ENCODE measurements at places on chromosomes 3 and 15.

GRCh38 chr15:75713338-75713895 is 769 bp upstream of the CSPG4 start:
- DNase-seq, result no peak

GRCh38 chr15:25950014-25950413 is 86.9 kb upstream of the ATP10A start:
- no peak for DNase-seq

DNA sequence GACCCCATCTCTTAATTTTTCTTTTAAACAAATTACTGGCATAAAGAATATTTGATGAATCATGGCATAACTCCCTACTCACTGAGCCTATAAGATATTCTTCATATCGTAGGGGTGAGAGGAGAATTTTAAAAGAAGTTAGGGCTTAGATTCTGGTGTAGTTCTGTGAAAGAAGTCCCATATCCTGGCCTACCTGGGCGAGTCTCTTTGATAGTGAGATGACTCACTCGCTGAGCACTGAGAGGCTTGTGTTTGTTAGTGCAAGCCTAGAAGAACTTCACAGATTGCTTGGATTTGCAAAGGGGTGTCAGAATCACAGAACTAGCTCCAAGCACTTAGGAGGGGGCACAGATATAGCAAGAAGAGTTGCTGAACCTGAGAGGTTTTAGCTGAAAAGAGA is 133.8 kb upstream of the TMC3 start:
- DNase-seq, result no peak

GRCh38 chr3:100548053-100548452 is 55.6 kb downstream of the TMEM45A start:
- DNase-seq, result no peak

DNA sequence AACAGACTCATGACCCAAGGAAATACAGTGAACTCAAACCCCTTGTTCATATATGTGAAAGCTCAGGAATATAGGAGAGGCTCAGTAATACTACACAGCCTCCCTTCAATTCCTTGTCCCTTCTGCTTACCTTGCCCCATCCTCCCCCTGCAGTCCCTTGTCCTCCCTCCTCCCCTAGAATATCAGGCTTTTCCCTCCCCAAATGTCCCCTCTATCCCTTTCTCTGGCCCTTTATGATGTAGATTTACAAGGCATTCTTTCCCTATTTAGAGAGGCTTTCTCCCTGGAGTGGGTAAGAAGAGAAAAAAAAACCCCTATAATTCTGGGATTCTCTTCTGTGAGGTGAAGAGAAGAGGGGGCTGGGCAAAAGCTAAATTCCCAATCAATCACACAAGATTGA is 64.9 kb upstream of the KBTBD8 start:
- no peak for DNase-seq

DNA sequence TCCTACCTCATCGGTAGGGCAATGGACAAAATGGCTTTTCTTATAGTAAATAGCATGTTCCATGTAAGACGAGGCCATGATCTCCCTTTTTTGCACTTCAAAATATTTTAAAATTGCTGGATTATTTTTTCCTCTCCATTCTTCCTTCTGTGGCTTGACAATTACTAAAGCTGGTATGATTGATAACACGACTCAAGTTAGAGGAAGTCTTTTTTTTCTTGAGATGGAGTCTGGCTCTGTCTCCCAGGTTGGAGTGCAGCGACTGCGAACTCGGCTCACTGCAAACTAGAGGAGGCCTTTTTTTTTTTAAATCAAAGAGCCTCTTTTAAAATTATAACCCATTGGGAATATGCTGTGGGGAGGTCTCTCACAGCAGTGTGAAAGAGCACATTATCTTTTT is 124.5 kb upstream of the TBL1XR1 start:
- DNase-seq, result no peak

DNA sequence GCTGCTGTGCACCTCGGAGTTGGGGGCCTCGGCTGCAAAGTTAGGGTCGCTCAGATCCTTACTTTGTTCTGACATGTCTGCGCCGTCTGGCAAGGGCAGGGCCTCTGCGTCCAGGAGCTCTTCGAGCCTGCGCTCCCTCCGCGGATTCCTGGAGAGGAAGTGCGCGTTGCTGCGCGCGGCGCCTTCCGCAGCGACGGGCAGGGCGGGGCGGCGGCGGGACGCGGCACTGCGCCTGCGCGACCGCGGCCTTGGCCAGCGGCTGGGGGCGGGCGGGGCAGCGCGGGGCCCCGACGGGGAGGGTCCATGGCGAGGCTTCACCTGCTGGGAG is at the start of gene NDN:
Gene NDN (minus strand): TSS at position 163 of the 328 bp plus-strand sequence. CDS start 88 bp downstream, at position 75.
- no peak for DNase-seq

DNA sequence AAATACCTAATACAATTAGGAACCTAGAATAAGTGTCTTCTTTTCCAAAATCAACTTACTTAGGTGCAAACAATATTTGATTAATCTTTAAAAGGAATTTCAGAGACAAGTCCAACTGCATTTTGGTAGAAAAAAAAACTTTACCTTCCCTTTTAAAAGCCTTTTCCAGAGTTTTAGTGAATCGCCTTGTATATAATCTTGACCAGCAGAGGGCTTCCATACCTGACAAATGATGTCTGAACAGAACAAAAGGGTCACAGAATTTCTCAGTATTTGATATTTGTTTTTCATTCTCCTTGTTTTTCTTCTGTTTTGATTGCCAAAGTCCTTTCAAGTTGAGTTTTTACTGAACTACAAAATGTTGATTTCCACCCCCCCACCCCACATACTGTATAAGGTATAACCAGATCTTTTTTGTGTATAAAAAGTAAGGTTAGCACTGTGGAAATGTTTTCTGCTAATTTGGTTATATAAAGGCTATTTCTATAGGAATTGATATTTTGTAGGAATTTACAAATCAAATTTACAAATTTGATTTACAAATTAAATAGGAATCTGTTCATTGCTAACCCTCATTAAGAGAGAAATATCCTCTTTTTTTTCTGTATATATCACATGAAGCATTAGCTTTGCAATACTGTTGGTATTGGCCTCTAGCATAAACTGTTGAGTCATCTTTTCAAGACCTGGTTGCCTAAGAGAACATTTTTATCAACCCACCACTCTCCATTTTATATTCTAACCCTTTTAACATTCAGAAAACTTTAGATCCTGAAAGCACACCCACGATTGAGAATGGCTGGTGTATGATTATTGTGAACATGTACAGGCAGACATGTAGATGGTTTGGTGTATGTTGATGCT is 464.1 kb upstream of the RARB start:
- no peak for DNase-seq

DNA sequence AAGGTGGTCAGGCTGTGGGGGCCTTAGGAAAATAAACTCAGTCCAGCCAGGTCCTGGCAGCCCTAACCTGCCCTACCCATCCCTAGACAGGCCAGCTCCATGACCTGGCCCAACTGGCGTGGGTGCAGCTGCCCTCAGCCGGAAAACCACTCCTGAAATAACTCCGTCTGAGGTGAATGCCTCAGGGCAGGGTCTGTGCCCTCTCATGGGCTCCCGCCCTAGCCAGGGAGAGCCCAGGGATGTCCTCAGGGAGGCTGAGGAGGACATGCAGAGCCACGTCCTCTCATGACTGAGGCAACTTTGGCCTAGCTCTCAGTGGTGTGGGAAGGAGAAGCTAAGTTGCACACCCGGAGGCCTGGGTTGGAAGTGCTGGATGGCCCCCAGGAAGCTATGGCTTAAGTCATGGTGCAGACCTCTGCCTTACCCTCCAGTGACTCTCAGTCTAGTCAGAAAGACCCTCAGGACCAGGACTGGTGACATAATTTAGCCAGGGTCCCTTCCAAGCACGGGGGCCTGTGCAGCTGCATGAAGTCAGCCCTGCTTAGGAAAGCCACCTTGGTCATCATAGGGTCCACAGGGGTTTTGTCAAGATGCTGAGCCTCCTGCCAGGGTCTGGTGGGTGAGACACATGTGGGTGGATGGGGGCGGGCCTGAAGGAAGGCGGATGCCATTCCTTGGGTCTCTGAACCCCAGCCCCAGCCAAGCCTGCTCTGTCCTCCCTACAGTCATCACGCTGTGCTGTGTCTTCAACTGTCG is 7.4 kb downstream of the TMIE start:
- no peak for DNase-seq

- peak; percentile 17 for DNase-seq
These were observed 129.8 kb upstream of the MEF2A start for GRCh38 chr15:99435877-99436541.

DNA sequence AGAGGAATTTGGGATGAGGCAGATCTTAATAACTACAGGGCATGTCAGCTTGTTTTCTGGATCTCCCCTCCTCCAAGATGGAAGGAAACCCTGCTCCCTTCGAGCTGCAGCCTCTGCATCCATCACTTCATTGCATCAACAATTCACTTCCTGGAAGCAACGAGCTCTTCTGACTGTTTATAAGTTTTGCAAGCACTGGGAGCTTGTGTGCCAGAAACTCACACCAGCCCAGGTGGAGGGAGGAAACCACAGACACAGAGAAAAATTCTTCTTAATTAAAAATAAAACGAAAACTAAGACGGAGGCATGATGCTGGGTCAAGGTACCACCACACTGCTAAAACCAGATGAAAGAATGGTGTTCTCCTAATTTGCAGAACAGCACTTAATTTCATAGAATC is 10.6 kb downstream of the LRIG1 start:
- no peak for DNase-seq

GRCh38 chr3:137438561-137438960 is 325.6 kb upstream of the SOX14 start:
- no peak for DNase-seq

DNA sequence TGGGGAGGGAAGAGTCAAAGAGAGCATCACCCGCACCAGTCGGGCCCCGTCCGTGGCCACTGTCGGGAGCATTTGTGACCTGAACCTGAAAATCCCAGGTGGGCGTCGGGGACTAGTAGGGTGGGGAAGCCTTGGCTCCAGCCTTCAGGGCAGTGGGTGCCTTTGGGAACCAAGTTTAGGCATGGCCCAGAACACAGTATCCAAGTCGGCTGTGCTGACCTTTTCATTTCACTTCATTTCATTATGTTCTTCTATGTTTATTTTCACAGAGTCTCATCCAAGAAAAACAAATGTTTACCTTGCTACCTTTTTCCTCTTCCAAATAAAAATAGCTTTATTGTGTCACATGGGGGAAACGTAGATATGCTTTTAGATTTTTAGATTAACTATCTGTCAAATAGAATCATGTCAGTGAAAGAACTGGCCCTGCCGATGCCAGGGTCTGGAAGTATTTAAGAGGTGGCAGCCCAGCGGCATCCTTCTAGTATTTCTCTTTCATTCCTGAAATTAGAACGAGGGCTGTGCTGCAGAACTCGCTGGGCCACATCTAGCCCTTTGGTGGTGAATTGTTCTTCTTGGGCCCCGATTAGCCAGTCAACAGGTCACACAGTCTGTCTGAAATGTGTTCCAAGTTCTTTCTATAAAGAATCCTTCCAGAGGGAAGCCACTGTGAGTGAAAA is 60.5 kb downstream of the DNASE1L3 start:
- DNase-seq, result no peak

DNA sequence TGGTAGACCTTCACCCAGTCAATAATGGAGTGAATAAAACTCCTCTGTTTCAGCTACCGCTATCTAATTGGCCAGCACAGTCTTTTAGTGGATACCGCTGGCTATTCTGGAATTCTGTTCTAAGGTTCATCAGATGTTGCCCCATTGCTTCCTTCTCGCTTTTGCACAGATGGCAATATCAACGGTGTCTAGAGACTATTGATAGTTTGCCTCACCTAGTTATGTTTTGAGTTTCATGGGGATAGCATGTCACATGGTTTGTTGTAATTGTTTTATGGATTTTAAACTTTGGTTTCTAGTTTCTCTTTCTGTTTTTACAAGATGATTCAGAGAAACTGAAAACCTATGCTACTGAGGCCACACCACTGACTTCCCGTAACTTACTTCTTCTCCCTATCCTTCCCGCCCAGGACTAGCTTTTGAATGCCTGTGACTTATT is 2.0 kb downstream of the XRN1 start:
- no peak for DNase-seq

DNA sequence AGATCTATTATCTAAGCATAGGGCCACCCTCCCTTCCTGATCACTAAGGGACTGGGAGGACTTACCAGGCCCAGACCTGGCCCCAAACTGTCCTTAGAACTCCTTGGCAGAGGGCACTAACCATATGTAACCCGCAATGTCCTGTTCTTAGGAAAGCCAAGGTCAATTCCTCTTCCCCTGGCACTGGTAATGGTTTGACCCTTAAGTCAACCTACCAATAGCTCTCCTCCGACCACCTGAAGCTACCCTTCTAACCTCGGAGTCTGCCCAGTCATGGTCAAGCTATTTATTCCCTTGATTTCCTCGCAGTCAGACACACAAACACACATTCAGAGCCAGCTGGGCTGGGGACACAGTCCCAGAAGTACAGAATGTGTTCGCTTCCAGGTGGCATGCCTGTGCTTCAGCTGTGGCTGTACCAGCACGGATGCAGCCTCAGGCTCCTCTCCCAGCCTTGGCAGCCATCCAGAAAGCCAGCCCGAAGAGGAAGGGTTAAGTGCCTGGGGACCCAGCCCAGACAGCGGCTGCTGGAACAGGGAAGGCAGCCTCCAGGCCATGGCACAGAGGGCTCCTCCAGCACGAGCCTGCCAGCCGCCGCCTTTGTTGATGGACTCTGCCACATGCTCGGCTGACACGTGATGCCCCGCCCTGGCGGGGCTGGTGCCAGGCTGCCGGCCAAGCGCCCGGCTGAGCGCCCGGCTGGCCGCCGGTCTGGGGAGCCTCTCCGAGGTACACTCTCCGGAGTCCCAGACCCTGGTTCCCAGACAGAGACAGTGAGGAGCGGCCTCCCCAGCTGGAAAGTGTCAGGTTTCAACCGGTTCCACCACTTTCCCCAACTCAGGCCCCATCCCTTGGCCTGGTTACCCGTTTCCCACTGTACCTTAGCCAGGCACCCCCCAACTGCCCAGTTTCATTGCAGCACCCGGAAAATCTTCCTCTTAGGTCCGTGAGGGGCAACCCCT is 5.5 kb downstream of the BMF start:
- peak; percentile 86 for DNase-seq

GRCh38 chr15:43100971-43101370 is 4.9 kb downstream of the UBR1 start:
- DNase-seq, result no peak

DNA sequence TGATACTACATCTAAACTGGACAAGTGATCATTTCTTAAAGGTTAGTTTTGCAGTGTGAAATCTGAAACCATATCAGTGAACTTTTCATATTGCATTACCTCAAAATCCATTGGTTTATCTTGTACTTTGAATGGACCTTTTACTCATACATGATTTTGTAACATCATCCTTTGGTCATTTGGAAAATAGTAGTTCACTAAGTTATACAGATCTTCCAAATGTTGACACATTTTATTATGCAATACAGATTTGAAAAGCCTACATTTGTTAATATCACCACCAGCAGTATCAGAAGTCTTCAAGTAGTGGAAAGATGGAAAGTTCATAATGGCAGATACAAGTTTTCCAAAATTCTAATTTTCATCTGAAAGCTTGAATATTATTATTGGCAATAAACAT is 64.0 kb upstream of the CDV3 start:
- no peak for DNase-seq

- no peak for DNase-seq
These were observed 94.4 kb downstream of the TFG start for GRCh38 chr3:100803711-100804110.

DNA sequence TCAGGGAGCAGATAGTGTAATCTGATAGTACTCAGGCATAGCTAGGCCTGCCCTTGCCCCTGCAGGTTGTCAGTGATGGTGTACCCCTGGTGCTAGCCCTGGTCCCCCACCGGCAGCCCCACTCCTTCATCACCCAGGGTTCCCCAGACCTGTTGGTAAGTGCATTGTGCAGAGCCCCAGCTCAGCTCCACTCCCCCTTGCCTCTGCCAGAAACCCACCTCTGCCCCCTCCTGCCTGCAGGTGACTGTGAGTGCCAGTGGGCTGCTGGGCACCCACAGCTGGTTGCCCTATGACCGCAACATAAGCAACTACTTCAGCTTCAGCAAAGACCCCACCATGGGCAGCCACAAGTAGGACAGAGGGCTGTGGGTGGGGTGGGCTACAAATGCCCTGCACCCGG is 27.5 kb downstream of the NBEAL2 start:
- DNase-seq, result peak; percentile 82
